Fibroblast of villous mesenchyme (primary cell): ENCODE measurements at places on chromosomes 16 and 17.

DNA sequence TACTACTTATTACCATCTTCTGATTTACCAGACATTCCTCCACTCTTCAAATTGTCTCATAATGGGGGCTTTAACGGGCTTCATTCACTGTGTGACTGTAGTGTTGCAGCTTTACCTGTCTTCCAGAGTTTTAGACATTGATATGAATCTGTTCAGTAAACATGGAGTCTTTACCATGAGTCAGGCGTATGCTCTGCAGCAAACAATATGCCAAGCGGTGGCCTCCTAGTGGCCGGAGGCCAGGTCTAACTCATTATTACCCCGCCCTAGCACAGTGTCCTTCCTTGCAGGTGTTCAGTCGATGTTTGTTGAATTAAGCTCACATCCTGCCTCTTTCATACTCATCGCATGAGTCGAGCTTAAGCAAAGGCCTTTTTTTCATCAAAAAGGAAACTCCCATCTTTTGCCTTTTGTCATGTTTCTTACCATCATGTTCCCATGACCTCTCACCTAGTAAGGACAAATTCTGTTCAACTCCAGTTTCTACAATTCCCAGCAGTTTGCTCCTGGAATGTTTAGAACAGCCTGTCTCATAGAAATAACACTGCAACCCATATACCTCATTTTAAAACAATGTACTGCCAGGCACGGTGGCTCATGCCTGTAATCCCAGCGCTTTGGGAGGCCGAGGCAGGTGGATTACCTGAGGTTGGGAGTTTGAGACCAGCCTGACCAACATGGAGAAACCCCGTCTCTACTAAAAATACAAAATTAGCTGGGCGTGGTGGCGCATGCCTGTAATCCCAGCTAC, 39.4 kb downstream of the TUBD1 start:
- DNase-seq: peak; percentile 96

GRCh38 chr17:78979780-78980623, at the start of gene LGALS3BP:
TSS of gene LGALS3BP (minus strand) at chr17:78979923. CDS start at chr17:78977191, 2,732 bp downstream.
- DNase-seq: peak; percentile 94

GRCh38 chr17:43562679-43563599, 16.8 kb upstream of the ETV4 start:
- no peak for DNase-seq

DNA sequence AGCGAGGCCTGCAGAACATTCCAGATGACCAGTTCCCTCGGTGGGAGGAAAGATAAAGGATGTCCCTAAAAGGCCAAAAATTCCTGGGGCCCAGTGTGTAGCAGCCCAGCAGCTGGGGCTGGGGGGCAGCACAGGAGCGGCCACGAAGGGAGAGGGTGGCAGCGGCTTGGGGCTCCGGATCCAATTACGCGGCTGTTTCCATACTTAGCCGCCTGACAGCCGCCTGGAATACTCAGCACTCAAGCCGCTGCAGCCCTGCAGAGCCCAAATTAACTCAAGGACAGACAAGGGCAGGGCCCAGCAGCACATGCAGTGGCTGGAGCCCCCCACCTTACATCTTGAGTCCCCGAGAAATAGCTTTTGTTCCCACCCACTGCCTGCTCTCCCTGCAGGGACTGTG, 1.3 kb downstream of the SRL start:
- DNase-seq: no peak

- DNase-seq: no peak
Measured at GRCh38 chr16:14117051-14117450, 45.9 kb downstream of the MRTFB start.

- DNase-seq: no peak
Measured at GRCh38 chr17:14428648-14429029, 127.8 kb downstream of the HS3ST3B1 start.

DNA sequence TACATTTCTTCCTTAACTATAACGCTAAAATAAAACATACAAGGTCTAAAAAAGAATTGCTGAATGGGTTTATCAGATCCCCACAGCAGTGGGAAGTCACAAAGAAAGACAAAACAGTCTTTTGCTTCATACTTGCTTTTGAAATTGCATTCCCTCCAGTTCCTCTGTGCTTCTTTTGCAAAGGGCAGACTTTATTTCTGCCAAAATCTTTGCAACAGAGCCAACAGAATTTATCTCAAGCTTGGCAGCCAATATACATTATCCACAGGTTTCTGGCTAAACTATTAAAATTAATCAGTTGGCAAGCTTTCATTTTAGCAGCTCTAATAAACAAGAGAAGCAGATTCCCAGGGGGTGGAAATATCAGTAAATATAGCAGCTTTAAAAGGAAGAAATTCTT, 378.9 kb upstream of the CA10 start:
- no peak for DNase-seq

DNA sequence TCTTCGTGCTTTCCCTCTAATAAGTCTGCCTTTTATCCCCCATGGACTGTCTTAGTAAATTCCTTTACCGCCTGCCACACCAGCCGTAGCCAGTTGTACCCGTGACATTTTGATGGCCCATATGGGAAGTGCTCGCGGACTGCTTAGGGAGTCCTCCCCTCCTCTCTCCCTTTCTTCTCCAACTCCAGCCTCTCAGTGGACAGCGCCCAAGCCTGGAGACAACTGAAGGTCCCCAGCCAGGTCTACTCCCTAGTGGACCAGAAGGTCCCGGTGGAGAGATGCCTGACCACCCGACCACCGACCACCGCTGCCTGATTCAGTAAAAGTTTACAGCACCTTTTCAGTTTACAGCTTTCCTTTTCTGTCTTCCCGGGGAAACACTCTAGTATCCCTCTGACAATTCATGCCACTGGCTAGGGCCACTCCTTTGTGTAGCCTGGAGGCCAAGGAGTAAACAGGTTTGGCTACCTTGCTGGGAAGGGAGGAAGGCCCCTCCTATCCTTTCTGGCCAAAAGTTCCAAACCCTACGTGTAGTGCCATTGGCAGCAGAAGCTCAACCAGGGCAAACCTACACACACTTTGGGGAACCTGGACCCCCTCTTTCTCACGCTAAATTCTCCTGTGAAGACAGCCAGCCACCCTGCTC, 18.0 kb downstream of the CTRB2 start:
- DNase-seq: no peak

- no peak for DNase-seq
Measured at GRCh38 chr17:73533781-73534180, 110.5 kb downstream of the SDK2 start.

DNA sequence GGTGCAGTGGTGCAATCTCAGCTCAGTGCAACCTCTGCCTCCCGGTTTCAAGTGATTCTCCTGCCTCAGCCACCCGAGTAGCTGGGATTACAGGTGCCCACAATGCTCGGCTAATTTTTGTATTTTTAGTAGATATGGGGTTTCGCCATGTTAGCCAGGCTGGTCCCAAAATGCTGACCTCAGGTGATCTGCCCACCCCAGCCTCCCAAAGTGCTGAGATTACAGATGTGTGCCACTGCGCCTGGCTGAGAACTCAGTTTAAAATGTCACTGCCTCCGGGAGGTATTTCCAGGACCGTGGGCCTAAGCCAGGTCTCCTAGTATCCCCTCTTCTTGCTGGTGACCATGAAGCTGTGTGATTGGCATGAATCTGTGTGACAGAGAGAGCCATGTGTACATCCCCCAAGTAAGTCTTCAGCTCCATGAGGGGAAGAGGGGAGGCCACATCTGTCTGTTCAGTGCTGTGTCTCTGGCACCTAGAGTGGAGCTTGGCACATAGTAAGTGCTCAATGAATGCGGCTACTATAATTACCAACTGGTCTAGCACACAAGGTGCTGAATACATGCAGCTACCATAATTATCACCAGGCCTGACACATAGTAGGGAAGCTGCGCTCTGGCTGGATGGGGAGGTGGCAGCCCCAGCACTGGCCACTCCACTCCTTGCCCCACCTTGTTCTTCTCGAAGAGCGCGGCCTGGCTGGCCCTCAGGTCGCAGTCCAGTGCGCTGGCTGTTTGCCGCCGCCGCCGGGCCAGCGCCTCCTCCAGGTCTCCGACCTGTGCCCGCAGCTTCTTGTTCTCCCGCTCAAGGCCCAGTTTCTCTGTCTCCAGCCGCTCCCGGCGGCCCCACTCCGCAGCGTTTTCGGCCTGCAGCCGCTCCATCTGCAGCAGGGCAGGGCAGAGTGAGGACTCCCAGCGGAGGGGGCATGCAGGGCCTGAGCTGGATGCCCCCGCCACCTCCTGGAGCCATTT, 18.7 kb downstream of the CCDC102A start:
- no peak for DNase-seq

GRCh38 chr16:88458039-88458772, 5.1 kb downstream of the ZFPM1 start:
- DNase-seq: peak; percentile 22

DNA sequence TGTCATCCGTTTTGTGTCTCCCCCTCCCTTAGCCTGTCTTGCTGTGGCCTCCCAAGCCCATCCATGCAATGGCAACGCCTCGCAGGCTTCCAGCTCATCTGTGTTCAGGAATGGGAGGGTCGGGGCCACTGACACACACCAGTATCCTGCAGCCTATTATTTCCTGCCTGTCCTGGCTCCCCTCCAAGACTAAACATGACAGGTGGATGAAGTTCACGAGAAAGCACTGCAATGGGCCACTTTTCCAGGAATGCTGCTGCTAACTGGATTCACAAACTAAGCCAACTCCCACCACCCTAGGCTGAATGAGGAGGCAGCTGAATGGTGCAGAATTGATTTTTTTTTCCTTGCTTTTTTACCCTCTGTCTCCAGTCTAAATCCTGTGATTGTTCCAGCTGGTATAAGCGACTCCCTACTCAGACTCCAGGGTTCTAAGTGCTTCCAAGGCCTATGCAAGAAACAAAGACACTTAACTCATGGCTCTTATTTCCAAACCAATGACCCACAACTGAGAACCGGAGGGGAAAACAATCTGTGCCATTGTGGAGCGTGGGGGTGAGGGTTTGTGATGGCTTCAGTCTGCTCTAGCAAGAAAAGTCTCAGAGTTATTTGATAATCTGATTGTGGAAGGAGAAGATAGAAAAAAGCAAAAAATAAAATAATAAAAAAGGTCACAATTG, 23.3 kb downstream of the TMEM100 start:
- no peak for DNase-seq

DNA sequence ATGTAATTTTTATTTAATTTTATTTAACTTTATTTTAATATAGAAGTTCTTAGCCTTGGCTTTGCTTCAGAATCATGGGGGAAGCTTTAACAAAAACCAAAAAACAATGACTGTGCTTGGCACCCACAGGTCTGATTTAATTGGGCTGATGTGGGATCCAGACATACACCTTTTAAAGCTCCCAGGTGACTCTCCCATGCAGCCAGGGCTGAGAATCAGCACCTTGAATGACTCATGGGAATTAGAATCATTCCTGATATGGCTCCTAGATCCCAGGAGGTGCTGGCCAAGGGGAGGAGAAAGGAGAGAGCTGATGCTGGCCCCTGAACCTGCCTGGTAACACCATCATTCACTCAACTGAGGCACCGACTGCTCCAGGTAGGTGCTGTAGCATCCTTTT, 240.7 kb downstream of the PARN start:
- DNase-seq: no peak

DNA sequence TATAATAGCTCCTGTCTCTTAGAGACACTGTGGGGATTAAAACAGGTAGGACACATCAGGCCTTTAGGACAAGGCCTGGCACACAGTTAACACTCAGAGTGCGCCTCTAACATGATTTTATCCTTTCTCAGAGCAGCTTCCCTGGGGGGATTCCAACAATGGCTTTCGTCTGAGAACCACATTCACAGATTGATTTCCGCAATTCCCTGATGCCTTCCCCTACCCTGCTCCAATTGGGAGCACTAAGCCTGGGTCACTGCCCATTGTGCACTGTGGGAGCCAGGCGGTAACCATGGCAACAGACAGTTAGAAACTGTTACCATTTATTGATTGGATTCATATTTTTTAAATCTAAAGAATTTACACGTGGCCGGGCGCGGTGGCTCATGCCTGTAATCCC, 5.9 kb upstream of the ALKBH5 start:
- no peak for DNase-seq

DNA sequence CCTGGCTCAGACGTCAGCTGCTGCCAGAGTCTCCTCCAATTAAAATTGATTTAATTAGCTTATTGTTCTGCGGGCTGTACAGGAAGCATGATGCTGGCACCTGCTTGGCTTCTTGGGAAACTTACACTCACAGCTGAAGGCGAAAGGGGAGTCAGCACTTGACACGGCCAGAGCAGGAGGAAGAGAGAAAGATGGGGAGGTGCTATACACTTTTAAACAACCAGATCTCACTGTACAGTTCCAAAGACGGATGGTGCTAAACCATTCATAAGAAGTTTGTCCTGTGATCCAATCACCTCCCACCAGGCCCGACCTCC, 1.4 kb upstream of the PRDM7 start:
- DNase-seq: no peak

DNA sequence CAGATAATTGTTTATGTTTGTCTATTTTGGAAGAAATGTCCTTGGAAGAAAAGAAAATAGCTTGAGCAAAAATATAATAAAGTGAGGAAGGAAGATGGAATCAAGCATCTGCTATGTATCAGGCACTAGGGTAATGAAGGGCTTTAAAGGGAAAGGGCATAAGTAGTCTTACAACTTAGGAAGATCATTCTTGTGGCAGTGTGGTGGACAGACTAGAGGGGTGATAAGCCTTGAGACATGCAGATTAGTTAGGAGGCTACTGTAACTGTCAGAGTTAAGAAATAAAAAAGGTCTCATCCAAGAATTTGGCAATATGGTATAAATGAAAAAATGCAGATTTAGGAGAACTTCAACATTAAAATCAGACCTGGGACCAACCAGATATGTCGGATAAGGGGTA, 14.9 kb downstream of the FAM222B start:
- peak; percentile 27 for DNase-seq

DNA sequence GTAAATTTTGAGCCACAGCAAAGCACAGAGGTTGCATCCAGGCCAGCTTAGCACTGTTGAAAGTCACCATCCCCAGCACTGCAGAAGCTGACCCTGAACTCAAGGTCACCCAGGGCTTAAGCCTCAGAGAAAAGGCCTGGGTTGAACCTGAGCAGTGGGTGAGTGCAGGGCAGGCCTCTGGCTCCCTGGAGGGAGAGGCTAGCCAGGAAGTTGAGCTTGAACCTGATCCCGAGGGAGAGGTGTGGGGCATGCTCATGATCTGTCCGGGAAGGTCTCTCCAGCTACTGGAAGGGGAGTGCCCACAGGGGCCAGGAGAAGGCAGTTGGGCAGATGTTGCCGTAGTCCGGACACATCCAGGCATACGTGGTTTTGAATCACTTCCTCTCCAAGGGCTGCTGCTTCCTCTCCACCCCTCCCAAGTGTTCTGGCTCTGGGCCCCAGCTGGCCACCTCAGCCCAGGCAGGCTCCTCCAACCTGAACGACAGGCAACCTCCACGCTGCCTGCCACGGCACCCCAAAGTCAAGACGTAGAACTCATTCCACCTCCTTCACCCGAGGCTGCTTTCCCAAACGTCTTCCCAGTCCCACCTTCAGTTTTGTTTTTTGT, 18.4 kb downstream of the CARHSP1 start:
- DNase-seq: peak; percentile 83
